ENCODE measurements at places on chromosomes 5 and 9.
A peak's percentile ranks its signal among the peaks of the same experiment; 100 is the strongest.

- no peak for ATAC-seq
Observed at GRCh38 chr9:126628969-126629674, 15.4 kb downstream of the LMX1B start.

GRCh38 chr5:68403301-68403700 lies 187.7 kb downstream of the PIK3R1 start:
- ATAC-seq: no peak

DNA sequence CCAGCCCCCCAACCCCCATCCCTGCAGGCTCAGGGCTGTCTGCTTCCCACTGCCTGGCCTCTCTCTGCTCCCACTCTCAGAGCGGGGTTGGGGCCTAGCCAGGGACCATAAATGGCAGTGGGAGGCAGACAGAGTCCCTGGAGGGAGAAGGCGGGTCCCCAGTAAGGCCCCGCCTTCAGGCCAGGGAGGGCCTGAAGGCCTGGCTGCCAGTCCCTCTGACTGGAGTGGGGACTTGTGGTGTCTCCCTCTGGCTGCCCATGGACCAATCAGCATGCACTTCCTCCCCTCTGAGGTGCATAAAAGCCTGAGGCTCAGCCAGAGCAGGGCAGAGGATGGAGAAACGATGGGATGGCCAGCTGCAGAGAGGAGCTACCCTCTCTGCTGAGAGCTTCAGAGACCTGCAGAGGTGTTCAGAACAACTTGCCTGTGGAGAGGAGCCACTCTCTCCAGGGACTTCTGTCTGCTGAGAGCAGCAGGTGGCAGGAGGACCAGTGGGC lies 2.7 kb upstream of the BTNL9 start:
- ATAC-seq: peak; percentile 19

DNA sequence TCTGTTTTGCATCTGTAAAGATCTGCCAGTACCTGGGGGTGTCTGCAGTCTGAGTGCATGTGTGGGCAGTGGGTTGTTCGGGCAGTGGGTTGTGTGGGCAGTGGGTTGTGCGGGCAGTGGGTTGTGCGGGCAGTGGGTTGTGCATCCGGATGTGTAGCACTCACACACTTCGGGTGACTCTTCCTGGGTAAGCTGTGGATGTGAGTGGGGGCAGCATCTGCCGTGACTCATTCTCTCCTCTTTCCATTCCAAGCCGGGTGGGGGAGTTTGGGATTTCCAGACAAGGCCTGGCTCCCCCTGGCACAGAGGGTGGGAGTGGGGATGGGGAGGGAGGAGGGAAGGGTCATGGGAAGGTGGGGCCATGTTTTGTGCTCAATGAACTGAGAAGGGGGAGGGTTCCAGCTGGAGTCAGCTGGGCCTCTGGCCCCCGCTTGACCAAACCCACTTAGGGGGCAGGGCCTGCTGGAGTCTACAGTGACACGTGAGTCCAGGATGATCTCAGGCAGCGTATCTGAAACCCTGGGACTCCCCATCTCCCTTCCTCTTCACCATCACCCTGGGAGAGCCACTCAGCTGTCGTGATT lies 8.3 kb downstream of the CRB2 start:
- ATAC-seq: peak; percentile 54

DNA sequence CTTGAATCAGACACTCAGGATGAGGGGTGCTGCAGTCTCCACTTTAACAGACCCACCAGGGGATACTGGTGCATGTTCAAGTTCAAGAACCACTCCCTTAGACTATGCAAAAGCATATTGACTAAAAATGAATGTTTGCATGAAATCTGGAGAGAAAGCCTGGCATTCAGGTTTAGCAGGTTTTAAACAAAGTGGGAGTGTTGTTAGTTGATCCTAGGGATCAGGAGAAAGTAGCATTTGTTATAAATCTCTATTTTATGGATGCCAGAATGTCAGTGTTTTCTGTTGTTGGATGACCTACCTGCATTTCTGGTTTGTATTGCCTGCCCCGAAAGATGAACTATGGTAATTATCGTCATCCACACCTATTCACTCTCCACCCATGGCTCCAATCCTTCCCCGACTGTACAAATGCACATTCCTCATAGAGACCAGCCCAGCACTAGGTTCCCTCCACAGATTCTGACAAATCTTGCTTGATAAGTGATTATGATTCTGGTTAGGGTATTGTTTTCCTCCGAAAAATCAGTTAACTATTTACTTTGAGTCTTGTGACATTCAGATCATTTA lies 17.2 kb downstream of the TMEM252 start:
- no peak for ATAC-seq

DNA sequence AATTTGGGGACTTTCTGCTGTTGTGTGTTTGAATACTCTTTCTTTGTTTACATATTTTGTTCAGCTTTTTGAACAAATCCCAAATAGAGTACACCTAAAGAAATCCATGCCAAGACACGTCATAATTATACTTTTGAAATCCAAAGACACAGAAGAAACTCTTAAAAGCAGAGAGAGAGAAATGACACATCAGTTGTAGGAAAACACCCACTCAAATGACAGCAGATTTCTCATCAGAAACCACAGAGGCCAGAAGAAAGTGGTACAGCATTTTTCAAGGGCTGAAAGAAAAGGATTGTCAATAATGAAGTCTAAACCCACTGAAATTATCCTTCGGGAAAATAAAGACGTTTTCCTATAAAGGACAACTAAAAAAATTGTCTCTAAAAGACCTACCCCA lies 378.6 kb downstream of the GADD45G start:
- peak; percentile 72 for ATAC-seq

DNA sequence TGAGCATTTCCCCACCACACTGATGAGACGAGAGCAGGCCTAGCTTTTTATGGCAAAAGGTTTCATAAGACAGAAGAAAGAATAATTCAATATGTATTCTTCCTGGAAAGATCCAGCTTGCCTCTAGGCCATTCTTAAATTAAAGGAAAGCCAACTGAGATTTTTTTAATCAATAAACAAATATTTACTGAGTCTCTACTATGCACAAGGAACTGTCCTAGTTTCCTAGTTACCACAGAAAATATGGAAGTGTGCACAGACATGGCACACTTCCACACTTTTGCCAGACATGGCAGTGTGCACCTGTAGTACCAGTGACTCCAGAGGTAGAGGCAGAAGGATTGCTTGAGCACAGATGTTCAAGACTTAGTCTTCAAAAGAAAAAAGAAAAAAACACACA lies 281.0 kb downstream of the CETN3 start:
- ATAC-seq: no peak

DNA sequence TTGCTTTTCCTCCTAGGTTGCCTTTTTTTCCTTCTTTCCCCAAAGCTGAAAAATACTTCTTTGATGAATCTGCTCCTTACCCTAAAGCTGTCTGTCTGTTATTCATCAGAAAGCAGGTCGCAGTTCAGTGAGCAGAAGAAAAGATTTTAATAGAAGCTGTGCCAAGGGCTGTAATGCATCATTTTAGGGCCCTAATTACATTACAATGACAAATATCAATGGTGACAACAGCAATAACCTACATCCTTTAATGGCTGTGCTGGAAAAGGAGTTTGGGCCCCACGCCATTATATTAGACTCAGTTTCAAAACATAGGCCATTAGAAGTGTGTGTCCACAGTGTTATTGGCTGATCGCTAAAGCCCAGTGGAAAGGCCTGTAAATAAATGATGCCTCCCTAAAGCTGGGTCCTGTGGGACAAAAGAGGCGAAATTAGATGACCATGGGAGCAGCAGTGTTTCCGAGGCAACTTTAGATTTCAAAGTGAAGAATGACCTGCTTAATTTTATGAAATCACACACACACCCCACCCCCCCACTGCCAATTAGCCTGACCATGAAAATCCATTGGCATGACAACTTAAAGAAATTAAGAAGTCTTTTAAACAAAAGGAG lies 38.4 kb downstream of the TLE4 start:
- no peak for ATAC-seq

GRCh38 chr5:151935135-151935695 lies 10.6 kb upstream of the GLRA1 start:
- ATAC-seq: no peak

GRCh38 chr5:59348189-59348588 lies 545.3 kb downstream of the PDE4D start:
- no peak for ATAC-seq

GRCh38 chr5:3186156-3186555 lies 409.5 kb upstream of the IRX1 start:
- no peak for ATAC-seq

GRCh38 chr9:116998305-116998704 lies 311.2 kb downstream of the TRIM32 start:
- no peak for ATAC-seq

DNA sequence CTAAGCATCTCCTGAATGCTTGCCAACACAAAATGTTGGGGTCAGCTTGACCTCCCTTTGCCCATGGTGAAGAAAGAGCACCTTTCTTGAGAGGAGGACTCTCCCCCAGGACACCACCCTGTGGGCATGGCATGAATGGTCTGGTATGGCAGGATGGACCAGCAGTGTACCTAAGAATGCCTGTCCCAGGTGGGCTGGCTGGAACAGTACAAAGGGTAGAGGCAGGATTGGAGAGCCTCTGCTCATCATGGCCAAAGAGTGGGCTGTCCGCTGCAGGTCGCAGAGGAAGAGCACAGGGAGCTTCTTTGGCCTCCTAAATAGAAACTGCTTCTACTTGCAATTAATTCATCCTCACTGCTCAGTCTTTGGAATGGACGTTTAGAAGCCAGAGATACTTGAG lies 131.6 kb upstream of the OSMR start:
- ATAC-seq: no peak

GRCh38 chr9:93296889-93297480 lies 113.0 kb downstream of the WNK2 start:
- ATAC-seq: no peak

- peak; percentile 84 for ATAC-seq
Observed at GRCh38 chr5:175478384-175479124, at the start of gene SFXN1. SFXN1 (plus strand) TSS chr5:175478560; CDS start chr5:175492104, 13,544 bp downstream.

GRCh38 chr9:7456377-7456776 lies 343.2 kb downstream of the DMAC1 start:
- no peak for ATAC-seq

- ATAC-seq: no peak
Observed at GRCh38 chr9:93471124-93471523, 17.7 kb upstream of the FAM120AOS start.

DNA sequence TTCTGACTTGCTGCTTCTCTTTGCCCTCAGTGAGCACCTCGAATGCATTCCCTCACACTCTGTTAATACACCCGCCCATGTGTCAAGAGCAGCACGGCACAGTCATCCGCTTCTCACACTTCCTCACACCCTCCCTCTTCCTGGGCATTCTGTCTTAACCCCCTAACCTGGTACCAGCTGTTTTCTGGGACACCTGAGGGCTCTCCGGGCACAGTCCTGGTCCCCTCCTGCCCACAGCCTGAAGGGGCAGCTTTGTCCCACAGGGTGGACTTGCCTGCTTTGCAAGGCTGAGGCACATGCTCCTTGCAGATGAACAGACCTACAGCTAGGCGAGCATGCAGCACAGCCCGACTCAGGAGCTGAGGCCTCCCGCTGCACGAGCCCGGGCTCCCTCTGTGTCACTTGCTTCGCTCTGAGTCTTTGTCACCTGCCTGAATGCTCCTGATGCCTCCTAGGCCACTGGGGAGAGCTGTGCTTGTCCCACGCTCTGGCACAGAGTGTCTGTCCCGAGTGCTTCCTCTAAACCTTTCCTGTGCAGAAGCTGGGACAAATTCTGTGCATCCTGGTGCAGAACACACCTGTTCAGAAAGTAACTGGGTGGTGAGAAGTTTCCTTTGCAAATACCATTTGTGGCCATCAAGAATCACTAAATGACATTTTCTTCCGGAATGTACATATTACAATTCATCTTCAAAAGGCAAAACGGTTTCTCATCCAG lies 47.8 kb downstream of the AHRR start:
- ATAC-seq: peak; percentile 20

DNA sequence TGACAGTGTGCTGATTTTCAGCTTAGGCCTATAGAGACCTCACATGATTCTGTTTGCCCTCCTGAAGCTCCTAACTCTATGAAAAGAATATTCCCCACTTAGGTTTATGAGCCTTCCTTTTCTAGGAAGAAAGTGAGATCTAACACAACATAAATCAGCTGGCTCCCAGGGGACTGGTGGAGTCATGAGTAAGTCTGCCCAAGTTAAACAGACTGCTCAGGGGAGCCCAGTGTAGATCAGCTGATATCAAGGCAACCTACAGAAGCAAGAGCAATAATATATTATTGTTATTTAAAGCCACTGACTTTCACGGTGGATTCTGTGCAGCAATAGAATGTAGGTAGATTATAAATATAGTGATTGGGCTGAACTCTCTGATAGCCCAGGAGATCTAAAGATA lies 1978.6 kb upstream of the CDH6 start:
- no peak for ATAC-seq

DNA sequence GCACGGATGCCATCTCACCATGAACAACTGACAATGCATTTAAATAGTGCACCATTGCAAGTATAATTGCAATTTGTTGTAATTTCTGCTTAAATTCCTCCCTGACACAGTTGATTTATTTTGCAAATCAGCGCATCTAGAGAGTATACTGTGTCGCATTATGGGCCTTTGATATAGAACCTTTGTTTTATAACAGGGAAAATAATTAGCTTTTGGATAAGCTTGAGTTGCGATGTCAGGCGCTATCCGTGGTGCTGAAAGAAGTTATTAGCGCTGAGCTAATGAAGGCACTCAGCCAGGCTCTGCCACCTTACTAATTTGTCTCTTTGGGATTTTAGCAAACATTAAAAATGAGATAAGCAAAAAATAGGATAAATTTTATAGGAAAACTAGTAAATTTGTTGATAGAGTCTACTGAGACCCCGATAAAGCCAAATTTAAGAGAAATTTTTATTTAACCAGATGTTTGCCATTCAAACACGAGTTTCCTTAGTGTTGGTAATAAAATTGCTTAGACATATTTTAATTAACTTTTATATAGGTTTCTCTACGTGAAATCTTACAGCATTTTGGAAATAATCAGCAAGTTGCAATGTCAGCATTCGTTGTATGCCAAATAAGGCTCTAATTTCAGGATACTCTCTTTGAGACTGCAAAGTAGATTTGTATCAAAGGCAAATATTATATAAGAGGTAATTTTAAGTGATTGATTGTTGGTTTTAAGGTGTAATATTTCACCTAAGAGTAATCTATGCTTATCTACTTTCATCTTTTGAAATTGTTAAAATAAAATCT lies 355.5 kb downstream of the TLR4 start:
- no peak for ATAC-seq

DNA sequence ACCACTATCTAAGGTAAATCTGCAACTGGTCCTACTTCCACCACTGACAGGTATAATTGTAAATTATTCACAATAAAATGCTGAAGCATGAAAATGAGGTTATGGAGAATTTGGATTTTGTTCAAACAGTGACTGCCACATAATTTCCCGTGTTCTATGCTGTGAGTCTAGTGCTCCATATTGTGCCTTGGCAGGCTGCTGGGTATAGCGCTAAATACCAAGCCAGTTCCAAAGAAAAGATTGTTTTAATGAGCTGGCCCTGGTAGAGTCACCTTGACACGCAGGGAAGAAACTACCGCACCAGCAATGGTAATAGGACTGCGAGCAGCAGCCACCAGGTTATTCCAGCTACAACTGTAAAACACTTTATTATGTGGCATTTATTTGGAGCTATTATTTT lies 30.4 kb downstream of the PSMB7 start:
- no peak for ATAC-seq
